Caki2 (cell line): ENCODE measurements at places on chromosomes 5 and 9. TPM values are rescaled to one million over a fixed set of nuclear protein-coding genes. Genes with fewer than 3 reads are reported as not detected.

Gene FAXDC2
- total RNA-seq: 0.26 and 4.2 TPM in 2 replicates

Gene C1QTNF3
- total RNA-seq: 0.74 TPM in 1 of 2 replicates, not detected in the other

Gene CAMLG
- 19.8 and 21.7 TPM in 2 replicates for total RNA-seq

Gene SHROOM1
- total RNA-seq: 8.7 and 11.6 TPM in 2 replicates

Gene CHD1
- total RNA-seq: 14.6 and 17.0 TPM in 2 replicates

Gene ITK
- not detected in 2 replicates for total RNA-seq

Gene IZUMO3
- not detected in 2 replicates for total RNA-seq

Gene PHF24
- 0.07 and 0.20 TPM in 2 replicates for total RNA-seq

- peak; percentile 92 for DNase-seq
Measured at GRCh38 chr9:33506626-33507370, 17.3 kb upstream of the ANKRD18B start.

DNA sequence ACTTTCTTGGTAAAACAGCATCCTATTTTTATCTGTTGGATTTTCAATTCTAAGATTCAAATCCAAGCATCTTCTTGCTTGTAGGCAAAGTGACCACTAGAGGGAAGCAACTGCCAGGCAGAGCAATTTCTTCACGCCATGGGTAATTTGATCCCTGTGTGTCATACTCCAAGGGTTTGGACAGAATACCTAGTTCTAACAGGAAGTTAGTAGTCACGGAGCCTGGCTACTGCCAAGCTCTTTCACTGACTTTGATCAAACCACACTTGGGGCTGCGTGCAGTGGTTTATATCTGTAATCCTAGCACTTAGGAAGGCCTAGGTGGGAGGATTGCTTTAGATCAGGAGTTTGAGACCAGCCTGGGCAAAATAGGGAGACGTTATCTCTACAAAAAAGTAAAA, 473.6 kb upstream of the TNC start:
- DNase-seq: peak; percentile 78

DNA sequence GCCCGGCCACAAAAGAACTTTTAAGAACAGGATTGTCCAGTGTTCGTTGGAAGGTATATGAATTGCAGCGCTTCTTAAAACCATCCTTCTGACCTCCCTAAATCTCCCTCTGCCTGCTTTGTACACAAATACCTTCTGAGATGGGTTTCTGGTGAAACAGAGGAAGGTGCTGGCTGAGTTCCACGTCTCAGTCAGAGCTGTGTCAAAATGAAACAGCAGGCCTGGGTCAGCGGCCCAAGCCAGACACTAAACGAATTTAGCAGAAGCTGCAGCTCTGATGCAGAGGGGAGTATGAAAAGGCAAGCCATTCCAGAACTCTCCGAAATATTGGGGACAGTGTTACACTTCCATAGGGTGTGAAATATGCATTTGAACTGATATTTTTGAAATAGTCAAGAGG, 37.8 kb upstream of the CRB2 start:
- no peak for DNase-seq

DNA sequence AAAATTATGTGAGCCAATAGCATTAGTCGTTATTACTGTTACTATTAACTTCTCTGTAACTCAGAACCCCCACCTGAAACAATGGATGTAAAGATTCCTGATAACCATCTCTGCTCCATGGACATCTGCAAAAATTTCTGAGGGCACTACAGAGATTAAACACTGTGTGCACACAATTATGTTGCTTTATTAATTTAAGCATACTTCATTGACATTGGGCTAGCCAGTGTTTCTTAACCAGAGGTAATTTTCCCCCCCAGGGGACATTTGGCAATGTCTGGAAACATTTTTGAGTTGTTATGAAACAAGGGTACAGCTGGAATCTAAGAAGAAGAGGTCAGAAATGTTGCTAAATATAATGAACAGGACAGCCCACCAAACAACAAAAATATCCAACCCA, 19.3 kb downstream of the SLIT3 start:
- DNase-seq: no peak

GRCh38 chr9:17075758-17076485, 58.9 kb upstream of the CNTLN start:
- peak; percentile 84 for DNase-seq

DNA sequence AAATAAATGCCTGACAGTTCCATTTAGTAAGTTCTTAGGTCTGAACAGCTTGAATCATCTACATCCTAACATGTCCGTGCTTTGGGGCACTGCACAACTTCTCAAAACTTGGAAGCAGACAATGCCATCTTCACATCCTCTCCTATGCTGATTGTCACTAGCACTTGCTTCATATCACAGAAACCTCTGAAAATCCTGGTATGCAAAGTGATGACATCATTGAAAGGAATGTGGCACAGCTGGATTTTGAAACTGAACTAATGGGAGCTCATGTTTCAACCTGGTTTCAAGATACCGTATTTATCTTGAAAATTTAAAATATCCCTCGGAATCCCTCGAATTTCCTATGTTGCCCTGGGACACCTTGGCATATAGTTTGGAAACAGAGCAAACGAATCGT, 490.2 kb upstream of the DAP start:
- DNase-seq: no peak

DNA sequence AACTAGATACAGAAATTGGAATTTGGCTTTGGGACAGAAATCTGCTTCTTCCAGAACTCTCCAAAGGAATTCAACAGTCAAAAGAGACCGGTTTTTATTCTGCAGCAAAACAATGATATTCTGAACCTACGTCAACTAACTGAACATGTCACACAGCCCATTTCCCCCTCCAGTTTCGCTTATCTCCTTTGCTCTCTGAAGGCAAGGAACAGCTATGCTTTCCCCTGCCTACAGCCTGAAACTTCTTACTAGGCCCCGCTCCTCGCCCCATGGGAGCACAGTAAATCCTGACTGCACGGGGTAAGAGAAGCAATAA, 488 bp downstream of the SKIC3 start:
- no peak for DNase-seq

DNA sequence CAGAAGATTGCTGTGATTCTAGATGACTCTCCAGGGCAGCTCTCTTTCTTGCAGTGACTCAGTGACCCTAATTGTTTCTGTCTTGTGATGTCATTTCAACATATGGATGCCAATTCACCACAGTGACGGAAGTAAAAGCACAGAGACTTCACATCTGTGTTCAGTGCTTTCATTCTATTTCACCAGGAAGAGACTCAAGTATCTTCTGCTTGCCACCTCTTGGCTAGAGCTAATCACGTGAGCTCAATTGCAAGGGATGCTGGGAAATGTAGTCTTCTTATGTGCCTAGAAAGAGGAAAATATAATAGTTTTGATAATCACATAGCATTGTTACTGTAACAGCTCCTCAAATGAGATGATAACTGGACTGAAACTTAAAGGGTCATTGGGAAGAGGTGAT, 453.3 kb upstream of the KLF4 start:
- no peak for DNase-seq

- DNase-seq: no peak
Measured at GRCh38 chr5:160480652-160481051, 59.0 kb downstream of the PTTG1 start.

GRCh38 chr5:147927901-147928300, 21.6 kb upstream of the C5orf46 start:
- DNase-seq: no peak

DNA sequence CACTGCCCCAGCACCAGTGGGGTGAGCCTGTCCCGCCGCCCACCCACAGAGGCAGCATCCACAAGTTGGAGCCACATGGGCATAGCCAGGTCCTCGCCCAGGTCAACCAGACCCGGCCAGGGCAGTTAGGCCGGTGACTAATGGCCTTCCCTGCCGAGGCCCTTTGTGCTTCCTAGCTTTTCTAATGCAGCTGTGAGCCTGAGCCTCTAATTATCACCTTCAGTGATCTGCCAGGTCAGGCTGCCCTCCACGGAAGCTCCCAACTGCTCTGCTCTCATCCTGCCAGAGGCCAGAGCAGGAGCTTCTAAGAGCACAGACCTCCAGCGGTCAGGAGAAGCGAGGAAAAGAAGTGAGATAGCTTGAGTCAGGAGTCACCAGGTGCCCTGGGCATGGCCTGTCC, 87.1 kb upstream of the PPP1R26 start:
- no peak for DNase-seq

DNA sequence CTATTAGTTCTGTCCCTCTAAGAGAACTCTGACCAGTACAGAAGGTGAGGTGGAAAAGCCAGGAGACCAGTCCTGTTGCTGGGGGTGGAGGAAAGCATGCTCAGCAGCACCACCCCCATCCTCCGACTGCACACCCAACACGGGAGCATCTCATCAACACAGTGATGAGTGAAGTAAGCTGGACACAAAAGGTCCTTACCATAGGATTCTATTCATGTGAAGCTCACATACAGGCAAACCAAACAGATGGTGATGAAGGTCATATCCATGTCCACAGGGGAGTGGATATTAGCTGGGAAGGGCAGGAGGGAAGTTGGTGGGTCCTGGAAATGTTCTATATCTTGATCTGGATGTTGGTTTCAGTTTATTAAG, 14.8 kb upstream of the MARCHF6 start:
- DNase-seq: no peak

GRCh38 chr5:140054086-140054689, 11.1 kb upstream of the NRG2 start:
- peak; percentile 43 for DNase-seq

- DNase-seq: no peak
Measured at GRCh38 chr9:106872641-106873040, 9.7 kb downstream of the ZNF462 start.

- no peak for DNase-seq
Measured at GRCh38 chr9:21996858-21997257, 2.3 kb downstream of the CDKN2B-AS1 start.

GRCh38 chr9:7129391-7129790, 371.6 kb downstream of the KDM4C start:
- DNase-seq: peak; percentile 14
